Umbilical cord (tissue), 2 donors: ENCODE measurements at places on chromosomes 5 and 9. TPM values are rescaled to one million over a fixed set of nuclear protein-coding genes. Genes with fewer than 3 reads are reported as not detected.

- DNase-seq = no peak
These were observed 335.9 kb downstream of the MSX2 start for GRCh38 chr5:175060257-175060656.

DNA sequence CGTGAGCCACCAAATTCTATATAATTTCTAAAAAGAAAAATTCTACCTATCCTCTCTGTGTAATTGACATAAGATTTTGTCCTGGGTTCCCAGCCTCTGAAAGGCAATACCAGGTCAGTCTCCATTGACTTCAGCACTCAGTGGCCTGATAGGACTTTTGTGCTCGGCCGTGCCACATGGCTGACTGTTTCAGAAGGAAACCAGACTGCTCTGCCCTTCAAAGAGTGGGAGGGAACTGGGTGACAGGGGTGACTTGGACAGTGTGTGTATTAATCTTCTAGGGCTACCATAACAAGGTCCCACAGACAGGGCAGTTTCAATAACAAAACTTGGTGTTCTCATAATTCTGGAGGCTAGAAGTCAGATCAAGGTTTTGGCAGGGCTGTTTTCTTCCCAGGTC lies 43.0 kb downstream of the ARHGAP26 start:
- DNase-seq = no peak

GRCh38 chr5:113182658-113183344 lies 206.2 kb downstream of the DCP2 start:
- no peak for DNase-seq

The NR6A1 gene
- 0.72 TPM for total RNA-seq

The NIM1K gene
- 1.2 TPM for total RNA-seq
